ENCODE measurements at places on chromosomes 1 and 21.

DNA sequence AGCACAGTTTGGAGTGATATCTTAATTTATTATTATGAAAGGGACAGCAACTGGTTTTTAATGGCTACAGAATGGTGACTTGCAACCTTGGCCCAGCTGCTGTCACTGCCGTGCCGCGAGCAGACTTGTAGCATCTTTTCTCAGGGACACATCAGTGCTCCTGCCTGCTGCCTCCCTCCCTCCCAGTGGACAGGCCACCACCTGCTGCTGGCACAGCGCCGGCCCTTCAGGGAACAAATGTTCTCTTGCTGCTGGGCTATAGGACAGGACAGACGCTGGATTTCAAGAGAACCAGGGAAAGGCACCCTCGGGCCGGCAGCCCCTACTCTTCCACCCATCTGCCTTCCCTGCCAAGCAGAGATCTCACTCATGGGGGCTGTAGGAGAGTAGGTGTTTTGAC lies 413.8 kb upstream of the NFIA start:
- DNase-seq: no peak

- no peak for DNase-seq
These were observed 562.6 kb downstream of the PTPRU start for GRCh38 chr1:29798699-29799566.

DNA sequence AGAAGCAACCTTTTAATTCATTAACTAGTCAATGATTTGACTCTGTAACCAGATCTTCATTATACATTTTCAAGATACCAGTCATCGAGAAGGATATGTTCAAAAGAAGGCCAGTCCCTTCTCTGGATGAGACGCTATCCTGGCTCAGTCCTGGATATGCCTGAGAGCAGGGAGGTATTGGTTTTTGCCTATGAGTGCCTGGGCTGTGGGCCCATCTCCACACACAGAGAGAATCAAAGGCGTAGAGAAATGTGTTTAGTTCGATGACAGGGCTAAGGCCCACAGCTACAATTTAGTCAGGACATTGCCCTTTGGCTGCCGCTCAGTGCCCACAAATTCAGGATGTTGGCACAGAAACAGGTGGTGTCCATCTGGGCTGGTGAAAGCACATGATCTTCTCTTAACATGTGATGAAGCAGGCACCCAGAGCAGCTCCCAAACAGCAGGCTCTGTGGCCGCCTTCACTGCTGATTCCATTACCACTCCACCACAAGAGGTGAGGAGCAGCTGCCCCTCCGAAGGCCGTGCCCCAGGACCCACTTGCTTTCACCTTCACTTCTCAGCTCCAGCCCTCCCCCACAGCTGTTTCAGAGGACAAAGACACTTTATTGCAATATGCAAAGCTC lies 24.7 kb downstream of the ACKR1 start:
- no peak for DNase-seq

- no peak for DNase-seq
These were observed 28.4 kb upstream of the TMEM125 start for GRCh38 chr1:43241413-43241836.

DNA sequence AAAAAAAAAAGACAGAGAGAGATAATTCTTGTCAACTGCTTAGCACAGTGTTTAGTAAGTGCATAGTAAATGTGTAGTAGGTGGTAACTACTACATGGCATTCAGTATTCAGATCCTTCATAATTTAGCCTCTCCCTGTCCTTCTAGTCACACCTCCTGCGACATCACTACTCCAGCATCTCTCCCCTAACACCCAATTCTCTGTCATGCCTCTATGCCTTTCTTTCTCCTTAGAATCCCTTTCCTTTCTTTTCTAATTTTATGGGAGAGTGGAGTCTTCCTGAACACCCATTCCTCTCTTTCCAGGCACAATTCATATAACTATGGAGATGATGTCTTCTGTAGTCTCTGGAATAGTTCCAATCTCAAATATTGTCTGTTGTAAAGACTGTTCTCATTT lies 3.9 kb upstream of the VPS72 start:
- DNase-seq: no peak

DNA sequence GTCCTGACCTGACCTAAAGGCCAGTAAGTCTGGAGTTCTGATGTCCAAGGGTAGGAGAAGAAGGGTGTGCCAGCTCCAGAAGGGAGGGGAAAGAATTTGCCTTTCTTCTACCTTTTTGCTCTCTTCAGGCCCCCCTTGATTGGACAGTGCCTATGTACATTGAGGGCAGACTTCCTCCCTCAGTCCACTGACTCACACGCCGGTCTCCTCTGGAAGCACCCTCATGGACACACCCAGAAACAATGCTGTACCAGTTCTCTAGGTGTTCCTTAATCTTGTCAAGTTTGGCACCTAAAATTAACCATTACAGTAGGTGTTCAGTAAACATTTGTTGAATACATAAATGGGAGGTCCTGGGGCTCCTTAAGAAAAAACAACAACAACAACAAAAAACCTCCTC lies 51.0 kb upstream of the POU2F1 start:
- no peak for DNase-seq

GRCh38 chr1:153506831-153507413 lies 28.9 kb downstream of the S100A6 start:
- DNase-seq: no peak

Data from activated CD8-positive, alpha-beta memory T cell treated with anti-CD3 and anti-CD28 coated beads for 48 hours (primary cell).